ENCODE measurements at places on chromosomes 5 and 9.

GRCh38 chr9:124220946-124221451, 36.8 kb upstream of the NEK6 start:
- DNase-seq: peak; percentile 15

DNA sequence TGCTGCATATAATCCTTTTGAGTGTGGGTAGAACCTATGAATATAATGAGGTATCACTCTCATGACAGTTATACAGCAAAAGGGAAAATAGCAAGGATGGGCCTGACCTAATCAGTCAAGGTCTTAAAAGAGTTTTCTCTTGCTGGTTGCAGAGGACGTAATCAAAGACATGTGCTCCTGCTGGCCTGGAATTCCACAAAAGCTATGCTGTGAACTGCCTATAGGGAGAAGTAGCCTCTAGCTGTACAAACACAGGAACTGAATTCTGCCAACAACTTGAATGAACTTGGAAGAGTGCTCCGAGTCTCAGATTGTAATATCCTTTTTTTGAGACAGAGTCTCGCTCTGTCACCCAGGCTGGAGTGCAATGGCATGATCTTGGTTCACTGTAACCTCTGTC, 195.6 kb downstream of the PLK2 start:
- DNase-seq: no peak

GRCh38 chr5:58703925-58704555, 121.2 kb downstream of the RAB3C start:
- no peak for DNase-seq

DNA sequence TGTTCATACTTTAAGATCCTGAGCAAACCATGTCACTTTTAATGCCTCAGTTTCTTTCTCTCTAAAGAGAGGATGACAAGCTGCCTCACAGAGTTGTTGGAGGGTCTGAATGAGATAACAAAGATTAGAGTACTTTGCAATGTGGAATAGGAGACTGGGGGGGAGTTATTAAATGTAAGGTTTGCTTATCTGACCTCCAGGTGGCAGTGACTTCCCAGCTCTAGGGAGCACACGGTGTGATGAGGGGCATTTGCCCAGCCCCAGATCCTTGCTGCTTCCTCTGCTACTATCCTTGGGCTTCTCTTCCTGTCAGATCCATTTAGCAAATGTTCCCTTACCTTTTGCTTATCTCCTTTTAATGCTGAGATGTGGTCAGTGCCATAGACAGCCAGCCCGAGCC, 30.7 kb downstream of the ENHO start:
- no peak for DNase-seq

GRCh38 chr9:37676411-37676830, 25.7 kb downstream of the FRMPD1 start:
- DNase-seq: no peak

GRCh38 chr9:114348906-114349482, 19.3 kb downstream of the ORM2 start:
- peak; percentile 97 for DNase-seq

- peak; percentile 16 for DNase-seq
These were observed 239.7 kb downstream of the MLLT3 start for GRCh38 chr9:20382460-20383071.

GRCh38 chr9:104860263-104860662, 67.7 kb downstream of the ABCA1 start:
- no peak for DNase-seq

DNA sequence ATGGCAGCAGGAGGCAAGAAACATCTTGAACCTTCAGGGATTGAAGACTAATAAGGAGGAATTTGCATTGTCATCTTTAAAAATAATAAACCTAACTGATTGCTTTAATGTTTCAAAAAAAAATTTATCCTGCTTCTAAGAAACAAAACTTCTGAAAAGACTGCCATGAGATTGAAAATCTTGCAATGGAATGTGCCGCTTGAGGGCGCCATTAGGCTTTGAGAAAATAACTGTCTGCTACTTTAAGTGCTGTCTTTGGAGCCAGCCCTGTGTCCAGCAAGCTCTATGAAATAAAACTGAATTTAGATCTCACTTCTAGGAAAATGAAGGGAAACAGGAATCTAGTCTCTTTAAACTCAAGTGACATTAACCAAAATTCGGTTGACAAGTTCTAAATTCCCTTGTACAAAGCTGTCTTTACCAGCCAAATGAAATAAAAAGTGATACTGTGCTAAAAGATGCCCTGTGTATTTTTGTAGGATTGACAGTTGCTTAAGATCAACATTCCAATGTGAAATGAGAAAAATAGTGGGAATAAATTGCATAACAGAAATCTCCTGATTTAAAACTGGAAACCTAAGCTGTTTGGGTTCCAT, 79.4 kb downstream of the ESM1 start:
- peak; percentile 67 for DNase-seq

- no peak for DNase-seq
These were observed 159.5 kb upstream of the SLC28A3 start for GRCh38 chr9:84499969-84500582.

- DNase-seq: peak; percentile 67
These were observed 2.8 kb downstream of the TMEM171 start for GRCh38 chr5:73122875-73123810.

DNA sequence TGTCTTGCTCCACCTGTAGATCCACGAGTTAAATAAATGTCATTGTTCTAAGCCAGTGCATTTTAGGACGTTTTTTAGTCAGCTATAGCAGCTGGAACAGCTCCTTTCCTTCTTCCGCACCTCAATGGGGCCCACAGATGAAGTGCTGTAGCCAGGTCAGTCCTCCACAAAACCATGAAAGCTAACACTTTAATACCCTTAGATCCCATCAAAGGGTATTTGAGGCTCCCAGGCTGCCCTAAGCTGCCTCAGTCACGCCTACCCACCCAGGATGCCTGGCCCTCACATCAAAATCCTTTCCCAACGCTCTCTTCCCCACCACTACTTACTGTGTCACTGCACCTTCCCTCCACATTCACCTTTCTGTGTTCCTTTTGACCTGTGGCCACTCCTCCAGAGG, 44.1 kb upstream of the ACO1 start:
- no peak for DNase-seq

DNA sequence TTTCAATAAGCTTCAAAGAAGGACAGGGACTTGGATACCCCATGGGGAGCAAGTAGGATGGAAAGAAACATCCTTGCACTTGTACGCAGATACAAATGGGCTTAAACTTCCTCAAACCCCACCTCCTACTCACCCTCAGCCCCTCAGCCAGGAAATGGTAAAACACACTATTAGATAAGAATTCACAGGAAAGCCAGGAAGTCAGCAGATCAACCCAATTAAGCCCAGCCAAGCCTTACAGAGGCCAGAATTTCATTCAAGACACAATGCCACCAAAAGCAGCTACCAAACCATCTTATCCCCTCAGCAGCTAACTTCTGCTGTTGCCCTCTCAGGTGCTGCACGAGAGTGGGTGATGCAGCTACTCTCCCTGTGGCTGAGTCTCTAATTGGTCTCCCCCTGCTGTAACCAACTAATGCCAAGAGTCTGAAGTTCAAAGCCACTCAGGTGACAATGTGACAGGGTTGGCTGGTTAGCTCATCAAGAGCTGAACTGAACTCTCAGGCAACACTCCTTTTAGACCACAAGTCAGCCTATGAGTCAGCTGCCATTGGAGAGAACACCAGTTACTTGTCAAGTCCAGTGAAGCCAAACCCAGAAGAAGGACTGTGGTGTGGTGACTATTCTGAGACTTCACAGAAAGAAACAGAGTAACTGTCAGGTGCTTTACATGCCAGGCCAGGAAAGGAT, 201.9 kb downstream of the ZNF608 start:
- peak; percentile 15 for DNase-seq

DNA sequence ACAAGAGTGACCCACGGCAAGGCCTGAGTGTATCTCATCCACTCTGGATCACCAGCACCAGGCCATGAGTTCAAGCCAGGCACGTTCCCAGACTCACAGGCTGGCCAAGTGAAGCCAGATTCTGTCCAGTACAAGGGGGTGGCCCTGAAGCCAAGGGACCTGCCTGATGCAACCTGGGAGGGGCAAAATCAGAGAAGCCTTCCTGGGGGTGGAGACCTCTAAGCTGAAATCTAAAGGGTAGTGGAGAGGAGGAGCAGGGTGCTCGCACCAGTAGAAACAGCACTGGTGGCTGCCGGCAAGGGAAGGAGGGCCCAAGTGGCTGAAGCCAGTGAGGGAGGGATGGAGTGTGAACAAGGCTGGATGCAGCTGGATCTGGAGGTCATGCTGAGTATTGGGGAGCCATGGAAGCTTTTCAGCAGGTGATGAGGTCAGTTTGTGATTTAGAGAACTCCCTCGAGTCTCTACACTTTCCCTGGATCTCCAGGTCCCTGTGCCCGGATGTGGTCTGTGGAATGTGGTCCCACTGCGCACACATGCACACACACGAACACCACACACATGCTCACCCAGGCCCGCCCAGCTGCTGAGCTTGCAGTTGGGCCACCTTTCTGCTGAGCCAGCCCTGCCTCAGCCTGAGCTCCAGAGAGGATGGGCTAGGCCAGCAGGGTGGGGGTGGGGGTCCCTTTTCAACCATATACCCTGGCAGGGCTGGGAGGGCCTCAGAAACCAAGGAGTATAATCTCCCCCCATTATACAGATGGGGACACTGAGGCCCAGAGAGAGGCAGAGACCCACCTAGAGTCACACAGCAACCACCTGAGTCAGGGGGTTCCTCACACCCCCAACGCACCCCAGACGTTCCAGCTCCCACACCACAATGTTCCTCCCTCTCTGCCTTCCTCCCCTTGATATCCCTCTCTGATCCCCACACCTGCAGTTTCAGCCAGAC, 1.6 kb downstream of the PIP5KL1 start:
- no peak for DNase-seq
